Right kidney (tissue), 9 donors: ENCODE measurements at places on chromosomes 6 and 20.

GRCh38 chr6:27777126-27777525 is 135.1 kb downstream of the OR2B2 start:
- no peak for DNase-seq

DNA sequence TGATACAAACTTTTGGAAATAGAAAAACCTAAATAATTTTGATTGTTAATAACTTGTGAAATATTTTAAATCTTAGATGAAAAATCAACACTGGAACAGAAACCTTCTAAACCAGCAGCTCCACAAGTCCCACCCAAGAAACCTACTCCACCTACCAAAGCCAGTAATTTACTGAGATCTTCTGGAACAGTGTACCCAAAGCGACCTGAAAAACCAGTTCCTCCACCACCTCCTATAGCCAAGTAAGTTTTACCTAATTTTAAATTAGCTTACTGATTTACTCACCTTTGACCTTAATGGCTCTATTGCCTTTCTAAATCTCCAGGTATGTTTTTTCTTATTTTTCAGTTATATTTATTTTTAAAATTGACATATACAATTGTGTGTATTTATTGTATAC is 102.6 kb upstream of the ADGRF4 start:
- no peak for DNase-seq

GRCh38 chr20:32484958-32485769 is 100.0 kb downstream of the NOL4L start:
- DNase-seq, result peak; percentile 83

GRCh38 chr20:33664085-33664761 is 2.1 kb downstream of the C20orf144 start:
- no peak for DNase-seq

DNA sequence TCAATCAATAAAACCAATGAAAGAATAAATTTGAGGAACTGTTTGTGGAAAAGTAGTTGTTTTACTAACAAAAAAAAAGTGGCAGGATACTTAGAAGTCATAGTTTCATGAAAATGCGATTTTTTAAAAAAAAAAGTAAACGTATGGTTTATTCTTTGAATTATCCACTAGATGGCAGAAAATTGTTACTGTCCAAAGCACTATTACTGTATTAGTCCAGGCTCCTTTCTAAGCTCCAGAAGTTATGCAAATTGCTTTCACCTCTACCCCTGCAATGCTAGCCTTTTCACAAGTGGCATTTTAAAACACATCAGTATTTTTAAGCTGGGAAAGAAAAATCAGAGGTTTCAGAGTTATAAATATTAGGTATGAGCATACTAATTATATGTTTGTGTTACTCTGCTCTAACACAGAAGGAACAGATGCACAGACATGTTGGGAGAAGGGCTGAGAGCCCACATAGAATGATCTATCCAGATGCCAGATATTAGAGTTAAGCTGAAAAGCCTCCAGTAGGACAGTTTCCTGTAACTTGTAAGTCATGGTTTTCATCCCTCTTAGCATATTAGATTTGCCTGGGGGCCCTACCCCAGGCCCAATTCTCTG is 63.9 kb downstream of the FHL5 start:
- peak; percentile 10 for DNase-seq

GRCh38 chr6:53744321-53744720 is 50.5 kb upstream of the LRRC1 start:
- DNase-seq, result no peak

- DNase-seq, result no peak
These were observed 94.4 kb downstream of the ADGRB3 start for GRCh38 chr6:68729377-68729903.

- DNase-seq, result no peak
These were observed 21.4 kb downstream of the CYP24A1 start for GRCh38 chr20:54152227-54153040.

DNA sequence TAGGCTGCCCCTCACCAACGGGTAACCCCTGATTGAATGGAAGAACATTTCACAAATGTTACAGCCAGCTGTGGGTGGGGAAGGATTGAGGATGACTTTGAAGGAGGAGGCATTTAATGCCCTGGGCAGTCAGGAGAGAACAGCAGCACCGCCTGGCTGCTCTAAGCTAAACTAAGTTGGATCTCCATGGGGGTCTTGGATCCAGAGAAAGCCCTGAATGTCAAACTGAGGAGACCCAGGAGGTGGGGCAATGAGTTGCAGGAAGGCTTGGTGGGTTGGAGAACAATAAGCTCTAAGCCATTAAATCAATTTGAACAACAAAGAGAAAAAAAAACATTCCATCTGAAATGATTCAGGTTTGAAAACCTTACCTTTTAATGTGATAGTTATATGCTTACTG is 35.4 kb downstream of the TMX4 start:
- no peak for DNase-seq

- DNase-seq, result no peak
These were observed 6.3 kb upstream of the SIRPA start for GRCh38 chr20:1888796-1889463.

DNA sequence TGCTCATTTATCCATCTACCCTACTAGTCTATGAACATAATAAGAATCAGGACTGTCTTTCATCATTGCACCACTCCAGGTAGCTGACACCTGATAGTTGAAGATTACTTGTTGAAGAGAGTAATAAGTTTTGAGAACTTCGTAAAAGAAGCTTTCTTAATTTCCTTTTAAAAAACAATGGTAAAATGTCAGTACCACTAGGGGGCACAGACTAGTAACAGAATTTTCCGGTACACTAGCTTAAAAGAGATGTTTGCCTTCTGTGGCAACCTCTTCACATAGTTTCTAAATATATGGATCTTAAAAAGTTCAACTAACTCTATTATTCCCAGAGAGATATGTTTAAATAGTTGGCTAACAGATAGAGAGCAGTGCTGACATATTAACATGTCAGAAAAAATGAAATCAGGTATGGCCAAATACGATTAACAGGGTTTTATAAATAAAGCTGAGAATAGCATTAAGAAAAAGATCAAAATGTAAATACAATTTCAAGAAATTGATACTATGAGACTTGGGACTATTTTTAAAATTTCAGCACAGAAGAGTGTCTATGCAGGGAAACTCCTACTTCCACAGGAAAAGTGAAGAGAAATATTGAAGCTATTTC is 5.4 kb upstream of the KCNQ5 start:
- no peak for DNase-seq

GRCh38 chr6:156719720-156720563 is 57.2 kb upstream of the ARID1B start:
- DNase-seq, result peak; percentile 85

- DNase-seq, result no peak
These were observed 147.8 kb downstream of the BACH2 start for GRCh38 chr6:90148867-90149266.

DNA sequence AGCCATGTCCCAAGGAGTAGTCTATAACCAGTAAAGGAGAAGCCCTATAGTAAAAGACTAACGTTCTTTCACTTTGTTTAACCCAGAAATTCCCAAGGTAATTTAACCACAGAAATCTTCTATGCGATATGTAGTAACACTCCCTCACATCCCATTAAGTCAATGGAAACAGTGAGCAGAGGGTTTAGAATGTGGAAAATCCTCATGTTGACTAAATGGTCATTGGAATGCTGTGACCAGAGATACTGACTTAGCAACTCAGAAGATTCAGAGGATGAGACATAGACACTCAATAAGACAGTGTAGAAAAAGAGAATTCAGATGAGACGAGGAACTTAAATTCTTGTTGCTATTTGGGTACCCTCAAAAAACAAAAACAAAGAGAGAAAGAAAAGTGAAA is 562.2 kb upstream of the NOX3 start:
- DNase-seq, result no peak

DNA sequence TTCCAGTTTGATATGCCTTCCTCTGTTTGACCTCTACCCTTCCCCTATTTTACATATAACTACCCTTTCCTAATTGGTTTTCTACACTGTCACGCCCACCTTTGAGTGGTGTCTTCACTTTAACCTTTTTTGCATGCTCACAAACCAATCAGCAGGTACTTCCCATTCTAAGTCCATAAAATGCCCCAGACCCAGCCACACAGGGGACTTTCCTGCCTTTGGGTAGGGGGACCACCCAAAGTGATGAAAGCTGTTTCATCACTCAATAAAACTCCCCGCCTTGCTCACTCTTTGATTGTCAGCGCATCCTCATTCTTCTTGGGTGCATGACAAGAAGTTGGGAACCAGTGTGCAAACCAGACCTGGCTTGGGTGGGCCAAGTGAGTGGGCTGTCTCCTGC is 20.5 kb upstream of the SNRPC start:
- DNase-seq, result no peak

- DNase-seq, result no peak
These were observed 230.6 kb downstream of the FNDC1 start for GRCh38 chr6:159399751-159400221.
